ENCODE measurements at places on chromosomes 3 and 15.

DNA sequence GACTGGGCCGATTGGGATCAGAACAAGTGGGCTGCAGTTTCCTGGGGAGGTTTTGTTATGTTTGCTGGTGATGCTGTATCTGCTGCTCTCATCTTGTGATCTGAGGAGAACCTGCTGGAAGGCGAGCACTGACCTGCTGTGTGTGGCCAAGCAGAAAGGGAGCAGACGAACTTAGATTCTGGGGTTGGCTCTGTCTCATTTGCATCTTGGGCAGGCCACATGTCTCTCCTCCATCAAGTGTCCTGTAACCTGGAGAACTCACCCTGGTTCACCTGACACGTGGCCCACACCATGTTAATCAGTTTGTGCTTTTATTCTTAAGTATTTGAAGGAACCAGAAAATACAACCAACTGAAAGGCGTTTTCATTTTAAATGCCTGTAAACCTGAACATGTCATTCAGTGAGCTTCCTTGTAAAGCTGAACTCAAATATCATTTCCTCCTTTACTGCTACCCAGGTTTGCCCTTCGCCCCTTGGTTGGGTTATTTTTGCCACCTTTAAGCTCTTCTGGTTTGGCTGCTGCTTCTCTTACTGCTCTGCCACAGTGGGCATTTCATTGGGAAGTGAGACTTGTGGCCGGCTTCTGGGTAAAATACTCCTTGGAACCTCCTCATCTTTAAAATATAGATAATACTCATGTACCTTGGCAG, 33.5 kb upstream of the TRAK1 start:
- peak; percentile 77 for DNase-seq

DNA sequence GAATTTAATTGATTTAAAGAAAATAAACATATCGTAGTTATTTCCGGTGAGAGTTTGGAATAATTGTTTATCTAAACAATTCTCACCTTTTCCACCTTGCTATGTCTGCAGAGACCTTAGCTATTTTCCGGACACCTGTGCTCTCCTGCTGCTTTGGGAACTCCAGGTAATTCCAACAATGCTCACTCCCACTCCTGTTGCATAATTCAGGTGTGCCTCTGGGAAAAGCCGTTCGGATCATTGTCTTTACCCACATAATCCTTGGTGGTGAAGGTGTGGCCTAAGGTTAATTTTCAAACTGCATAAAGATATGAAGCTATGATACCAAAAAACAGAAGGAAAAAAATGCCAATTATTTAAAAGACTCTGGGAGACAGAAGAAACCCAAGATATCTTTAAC, 59.4 kb downstream of the LDHAL6B start:
- DNase-seq, result no peak

GRCh38 chr3:108227131-108227530, 4.9 kb upstream of the IFT57 start:
- no peak for DNase-seq

GRCh38 chr15:97979140-97979520, 18.6 kb downstream of the ARRDC4 start:
- DNase-seq, result no peak

DNA sequence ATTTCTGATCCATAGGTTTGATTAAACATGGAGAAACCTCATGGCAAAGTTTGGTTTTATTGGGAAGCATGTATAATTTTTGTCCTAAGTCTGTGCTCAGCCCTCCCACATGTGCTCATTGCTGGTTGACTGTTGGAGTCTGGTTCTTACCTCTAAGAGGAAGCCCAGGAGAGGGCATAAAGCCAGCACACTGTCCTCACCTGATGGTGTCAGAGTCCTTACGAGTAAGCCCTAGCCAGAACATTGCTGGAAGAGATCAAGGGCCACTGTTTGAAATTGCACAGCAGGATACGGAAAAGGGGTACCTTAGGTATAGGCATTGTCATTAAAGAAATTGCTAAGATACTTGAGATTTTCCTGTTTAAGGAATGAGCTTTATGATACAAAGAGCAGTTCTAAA, 21.3 kb downstream of the MLH1 start:
- no peak for DNase-seq

DNA sequence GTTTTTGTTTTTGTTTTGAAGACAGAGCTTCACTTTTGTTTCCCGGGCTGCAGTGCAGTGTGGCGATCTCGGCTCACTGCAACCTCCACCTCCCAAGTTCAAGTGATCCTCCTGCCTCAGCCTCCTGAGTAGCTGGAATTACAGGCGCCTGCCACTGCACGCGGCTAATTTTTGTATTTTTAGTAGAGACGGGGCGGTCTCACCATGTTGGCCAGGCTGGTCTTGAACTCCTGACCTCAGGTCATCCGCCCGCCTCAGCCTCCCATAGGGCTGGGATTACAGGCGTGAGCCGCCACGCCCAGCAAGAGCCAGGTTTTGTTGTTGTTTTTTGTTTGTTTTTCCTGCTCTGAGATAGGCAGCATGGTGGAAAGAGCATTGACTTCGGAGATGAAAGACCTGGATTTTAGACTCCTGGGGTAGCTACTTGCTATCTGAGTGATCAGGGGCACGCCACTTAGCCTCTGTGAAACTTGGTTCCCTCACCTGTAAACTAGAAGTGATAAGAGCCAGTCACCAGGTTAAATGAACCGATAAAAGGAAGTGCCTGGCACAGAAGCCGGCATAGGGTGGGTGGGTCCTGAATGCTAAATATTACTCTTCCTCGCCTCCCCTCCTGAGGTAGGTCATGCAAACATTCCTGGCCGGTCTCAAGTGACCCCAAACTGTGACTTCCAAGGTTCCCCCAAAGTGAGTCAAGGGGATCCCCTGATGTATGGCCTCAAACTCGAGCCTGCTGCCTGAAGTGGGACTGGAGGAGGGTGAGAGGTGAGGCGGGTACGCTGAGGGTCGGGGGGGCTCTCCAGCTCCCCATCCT, 62.9 kb upstream of the MCF2L2 start:
- DNase-seq, result no peak

Data from cerebellar cortex (tissue), 1 donor.